ENCODE measurements at places on chromosomes 6 and 20.
A peak's percentile ranks its signal among the peaks of the same experiment; 100 is the strongest.

DNA sequence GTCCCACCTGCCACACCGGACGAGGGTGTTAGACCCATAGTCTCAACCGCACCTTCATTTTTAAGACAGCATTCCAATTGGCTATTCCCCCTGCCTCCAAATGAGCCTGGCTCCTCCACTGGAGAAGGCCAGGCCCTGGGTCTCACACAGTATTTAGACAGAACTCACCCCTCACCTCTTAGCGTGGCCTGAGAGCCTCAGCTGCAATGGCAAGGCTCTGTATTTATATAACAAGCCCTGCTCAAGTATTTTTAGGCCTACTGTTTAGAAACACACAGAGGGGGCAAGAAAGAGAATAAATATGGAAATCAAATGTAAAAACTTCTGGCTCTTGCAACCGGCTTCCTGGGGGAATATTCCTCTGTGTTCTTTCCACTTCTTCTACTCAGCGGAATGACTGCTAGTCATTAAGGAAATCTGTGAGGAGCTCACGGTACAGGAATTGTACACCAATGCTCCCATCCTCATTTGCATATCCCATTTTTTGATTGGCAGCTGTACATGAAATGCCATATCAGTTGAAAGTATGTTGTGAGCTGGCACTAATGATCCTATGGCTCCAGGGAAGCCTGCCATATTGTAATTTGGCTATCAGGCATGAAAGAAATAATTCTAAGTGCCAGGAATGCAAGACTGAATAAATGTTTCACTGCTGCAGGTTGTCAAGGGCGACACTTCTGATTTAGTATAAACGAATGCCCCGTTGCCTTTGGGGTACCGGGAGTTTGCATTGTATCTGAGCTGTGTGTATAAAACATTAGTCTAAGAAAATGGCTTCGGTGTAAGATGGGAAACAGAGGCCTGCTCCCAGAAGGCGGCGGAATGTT, 207.5 kb downstream of the ZNF217 start:
- no peak for DNase-seq

DNA sequence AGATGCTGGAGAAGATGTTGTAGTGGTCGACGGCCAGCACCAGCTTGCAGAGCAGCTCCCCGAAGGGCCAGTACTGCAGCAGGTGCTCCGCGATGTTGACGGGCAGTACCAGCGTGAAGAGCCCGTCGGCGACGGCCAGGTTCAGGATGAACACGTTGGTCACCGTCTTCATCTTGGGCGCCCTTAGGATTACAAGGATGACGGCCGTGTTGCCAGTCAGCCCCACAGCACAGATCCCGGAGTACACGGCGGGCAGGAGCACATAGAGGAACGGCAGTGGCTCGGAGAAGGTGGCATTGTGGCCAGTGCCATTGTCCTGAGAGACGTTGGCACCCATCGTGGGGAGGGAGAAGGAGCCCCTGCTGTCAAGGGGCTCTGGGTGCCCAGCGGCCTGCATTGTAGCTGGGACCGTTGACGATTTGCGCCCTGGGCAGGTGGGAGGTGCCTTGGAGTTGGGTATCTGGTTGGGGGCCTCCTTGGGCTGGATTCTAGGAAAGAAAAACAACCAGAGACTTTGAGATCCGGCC, 867 bp downstream of the NPBWR2 start:
- DNase-seq, result no peak

GRCh38 chr6:106145741-106146227, 59.6 kb downstream of the PRDM1 start:
- DNase-seq, result peak; percentile 56

DNA sequence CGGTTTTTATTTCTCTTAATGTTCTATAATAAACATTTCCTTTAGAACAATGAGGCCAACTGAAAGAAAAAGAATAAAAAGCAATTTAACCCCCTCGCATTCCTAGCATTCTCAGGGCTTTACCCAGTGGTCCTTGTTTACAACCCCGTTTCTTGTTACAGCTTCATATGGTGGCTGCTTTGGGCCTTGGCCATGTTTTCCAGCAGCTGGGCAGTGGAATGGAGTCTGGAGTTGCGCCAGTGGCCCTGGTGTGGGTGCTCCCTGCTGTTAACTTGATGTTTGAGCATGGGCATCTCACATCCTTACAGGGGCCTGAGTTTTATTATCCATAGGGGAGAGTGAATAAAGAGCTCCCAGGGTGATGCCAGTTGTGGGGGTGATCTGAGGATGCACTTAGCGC, 18.8 kb downstream of the EFCAB8 start:
- DNase-seq, result no peak

DNA sequence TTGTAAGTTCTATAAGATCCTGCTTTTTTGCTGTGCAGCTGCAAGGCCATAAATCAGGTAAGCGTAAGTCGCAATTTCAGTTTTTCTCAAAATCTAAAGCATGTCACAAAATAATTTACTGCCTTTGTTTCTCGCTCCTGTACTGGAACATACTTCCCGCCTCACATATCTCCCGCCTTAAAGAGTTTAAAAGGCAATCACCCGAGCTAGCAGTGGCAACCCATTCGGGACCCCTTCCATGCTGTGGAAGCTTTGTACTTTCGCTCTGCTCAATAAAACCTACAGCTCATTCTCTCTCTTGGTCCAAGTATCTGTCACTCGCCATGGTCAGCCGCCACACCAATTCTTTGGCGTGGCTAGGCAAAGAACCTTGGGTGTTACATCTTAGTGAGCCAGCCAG, 34.0 kb downstream of the CEP85L start:
- no peak for DNase-seq

DNA sequence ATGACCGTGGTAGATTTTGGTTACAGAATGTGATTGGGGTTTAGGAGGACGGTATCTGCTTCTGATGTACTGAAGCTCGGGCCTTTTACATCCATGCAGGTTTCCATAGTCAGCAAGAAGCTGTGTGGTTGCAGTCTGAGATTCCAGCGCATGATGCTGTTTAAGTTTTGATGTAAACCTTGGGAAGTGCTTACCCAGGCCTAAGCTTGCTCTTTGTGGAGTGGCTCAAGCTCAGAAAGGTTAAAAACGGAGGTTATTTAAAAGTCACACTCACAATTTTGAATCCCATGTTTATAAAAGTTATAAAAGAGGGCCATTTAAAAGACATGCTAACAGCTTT, 121.4 kb downstream of the TIAM2 start:
- DNase-seq, result no peak

DNA sequence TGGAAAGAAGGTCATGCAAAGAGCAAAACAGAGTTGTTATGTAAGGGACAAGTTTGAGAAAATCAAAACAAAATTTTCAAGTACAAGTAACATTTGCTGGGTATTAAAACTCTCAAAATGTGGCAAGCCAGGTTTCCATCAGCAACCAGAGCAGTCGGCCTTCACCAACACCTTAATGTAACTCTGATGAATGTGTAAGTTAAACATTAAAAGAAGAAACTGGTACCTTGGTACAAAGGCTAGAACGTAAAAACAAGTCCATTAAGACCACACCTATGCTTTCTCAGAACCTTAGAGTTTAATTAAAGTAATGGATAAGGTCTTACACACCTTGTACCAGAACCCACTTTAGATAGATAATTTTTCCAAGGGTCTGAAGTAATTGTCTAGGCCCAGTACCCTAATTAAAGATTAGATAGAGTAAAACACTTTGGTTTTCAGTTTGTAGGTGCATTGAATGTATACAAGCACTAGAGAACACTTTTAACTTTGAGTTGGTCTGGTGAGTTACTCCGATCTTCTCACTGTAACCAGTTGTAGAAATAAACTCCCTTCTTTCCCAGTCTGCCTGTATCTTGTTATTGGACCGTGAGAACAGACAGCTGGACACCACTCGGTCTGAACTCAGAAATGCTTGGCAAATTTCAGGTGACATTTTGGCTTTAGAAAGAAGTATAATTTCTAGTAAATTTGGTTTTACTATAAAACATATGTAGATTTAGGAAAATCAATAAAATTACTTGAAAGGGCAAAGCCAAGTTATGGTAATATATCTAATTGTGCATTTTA, 319.4 kb downstream of the HTR1B start:
- DNase-seq, result no peak

- DNase-seq, result no peak
Measured at GRCh38 chr6:4640139-4640538, 136.1 kb upstream of the CDYL start.

DNA sequence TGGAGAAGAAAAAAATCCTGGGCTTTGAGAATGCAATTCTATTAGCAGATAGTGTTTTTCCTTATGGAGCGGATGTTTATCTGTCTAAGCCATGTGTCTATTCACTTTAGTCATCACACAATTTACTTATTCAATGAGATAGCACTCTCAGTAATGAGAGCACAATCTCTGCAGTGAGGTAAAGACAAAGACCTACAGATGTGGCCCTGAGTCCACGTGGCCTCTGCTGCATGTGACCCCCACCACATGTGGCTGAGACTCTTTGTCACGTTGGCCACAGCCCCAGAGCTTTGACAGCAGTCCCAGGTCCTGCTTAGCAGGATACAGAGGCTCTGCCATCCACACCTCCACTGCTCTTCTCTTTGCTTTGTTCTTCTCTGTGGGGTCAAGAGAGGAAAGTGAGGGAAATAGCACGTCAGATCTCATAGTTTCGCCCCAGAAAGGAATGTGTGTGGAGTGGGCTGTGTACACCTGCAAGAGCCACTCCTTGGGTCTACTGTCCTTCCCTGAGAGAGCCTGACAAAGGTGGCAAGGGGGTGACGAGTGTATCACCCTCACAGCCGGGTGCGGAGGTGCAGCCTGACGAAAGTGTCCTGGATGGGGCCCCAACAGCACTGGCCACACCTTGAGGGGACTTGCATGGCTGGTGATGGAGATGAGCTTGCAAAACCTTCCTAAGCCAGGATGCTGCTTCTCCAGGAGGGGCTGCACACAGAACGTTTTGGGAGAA, 40.7 kb downstream of the ZNF831 start:
- DNase-seq, result no peak

DNA sequence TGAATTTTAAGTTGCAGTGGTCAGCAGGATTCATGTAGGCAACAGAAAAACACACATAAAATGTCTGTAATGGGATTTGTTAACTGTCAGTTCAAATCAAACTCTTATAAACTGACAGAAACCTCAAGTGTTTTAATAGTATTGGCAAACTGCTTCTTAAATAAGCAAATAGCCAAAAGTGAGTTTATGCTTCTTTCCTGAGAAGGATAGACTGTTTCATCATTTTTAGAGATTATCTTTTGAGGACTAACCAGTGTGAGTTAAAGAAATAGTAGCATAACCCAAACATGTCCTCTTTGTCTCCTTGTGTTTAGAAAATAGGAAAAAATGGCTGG, 68.0 kb downstream of the AIG1 start:
- no peak for DNase-seq

- no peak for DNase-seq
Measured at GRCh38 chr6:36688739-36689075, 8.9 kb upstream of the RAB44 start.

DNA sequence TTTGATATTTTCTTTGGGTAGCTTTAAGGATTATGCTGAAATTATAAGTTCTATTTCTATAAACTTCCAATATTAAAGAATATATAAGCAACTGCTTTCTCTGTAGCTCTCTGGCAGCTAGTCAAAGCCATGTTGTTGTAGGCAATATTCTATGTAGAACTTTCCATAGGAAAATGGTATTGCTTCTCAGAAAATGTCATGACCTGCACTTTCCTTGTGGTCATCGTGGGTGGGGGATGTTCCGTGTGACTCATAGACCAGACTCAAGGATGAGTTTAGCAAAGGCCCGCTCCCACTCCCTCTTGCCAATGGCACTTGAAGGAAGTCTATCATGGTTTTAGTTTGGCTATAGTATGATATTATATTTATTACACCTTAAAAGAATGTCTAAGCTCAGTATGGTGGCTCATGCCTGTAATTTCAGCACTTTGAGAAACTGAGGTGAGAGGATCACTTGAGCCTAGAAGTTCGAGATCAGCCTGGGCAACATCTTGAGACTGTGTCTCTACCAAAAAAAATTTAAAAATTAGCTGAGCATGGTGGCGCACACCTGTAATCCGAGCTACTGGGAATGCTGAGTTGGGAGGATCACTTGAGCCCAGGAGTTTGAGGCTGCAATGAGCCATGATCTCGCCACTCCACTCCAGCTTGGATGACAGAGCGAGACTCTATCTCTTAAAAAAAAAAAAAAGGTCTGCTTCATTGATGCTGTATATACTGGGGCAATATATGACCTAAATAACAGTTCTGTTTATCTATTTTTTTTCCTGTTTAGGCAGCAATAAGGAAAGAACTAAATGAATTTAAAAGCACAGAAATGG, 36.6 kb upstream of the LTV1 start:
- peak; percentile 91 for DNase-seq

DNA sequence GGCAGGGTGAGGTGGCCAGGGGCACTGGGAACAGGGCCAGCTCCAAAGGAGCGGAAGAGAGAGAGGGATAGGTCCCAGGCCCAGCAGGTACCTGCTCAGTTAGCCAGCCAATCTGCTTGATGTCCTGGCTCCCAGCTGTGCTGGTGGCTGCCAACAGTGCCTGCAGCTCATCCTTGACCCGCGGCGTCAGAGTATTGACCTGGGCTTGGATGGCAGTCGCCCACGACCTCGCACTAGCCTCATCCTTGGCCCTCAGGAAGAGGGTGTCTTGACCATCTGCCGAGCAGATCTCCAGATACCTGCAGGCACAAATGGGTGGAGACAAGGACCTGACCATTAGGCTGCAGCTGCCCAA, 11.1 kb upstream of the CDK5RAP1 start:
- no peak for DNase-seq

DNA sequence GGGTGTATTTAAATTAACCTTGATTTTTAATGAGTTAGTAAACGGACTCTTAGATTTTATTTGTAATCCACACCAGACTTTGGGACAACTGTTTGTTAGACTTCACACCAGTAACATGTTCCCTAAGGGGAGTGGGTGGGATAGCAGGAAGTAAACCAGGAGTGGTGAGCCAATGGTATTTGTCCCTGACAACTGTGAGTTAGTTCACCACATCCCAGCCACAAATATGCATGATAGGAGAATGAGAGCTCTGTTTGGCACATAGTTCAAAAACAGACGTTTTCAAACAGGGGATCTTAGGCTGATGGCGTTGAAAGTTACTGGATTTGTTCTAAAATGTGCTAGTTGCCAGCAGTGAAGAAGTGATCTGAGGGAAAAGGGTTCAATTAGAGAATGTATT, 18.7 kb upstream of the COL10A1 start:
- DNase-seq, result no peak

DNA sequence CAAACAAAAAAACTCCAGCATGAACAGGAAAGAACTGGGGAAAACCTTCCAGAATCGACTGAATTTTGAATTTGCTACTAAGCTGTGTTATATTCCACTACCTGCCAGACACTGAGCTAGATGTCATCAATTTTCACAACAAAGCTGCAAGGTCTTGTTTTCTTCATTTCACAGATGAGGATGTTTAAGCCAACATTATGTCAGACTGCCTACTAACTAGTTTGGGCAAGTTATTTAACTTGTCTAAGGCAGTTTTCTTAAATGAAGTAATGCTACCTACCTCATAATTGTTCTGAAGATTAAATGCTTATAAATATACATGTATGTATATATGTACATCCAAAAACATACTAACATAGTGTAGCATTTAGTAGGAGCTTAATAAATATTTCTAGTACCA, 144.4 kb downstream of the MMS22L start:
- DNase-seq, result no peak

DNA sequence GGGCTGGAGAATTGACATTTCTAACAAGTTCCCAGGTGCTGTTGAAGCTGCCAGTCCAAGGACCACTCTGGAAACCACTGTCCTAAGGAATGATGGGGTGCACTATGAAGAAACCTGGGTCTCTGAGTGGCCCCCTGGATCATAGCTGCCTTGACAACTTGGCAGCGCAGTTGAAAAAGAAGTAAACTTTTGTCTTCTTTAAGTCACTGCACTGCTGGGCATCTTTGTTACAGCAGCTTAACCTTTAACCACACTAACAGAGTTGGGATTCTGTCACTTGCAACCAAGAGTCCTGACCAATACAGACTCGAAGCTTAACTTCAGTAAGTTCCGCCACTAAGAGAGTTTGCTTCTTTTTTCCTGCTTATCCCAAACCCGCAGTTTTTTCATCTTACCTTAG, 8.5 kb upstream of the KCNK15 start:
- DNase-seq, result no peak

Measured in stimulated activated CD4-positive, alpha-beta T cell treated with anti-CD3 and anti-CD28 coated beads, Interleukin-15, amount 100 ng/mL, for 24 hours (primary cell).